Retina (tissue), 1 donor: ENCODE measurements at places on chromosomes 4 and X.

DNA sequence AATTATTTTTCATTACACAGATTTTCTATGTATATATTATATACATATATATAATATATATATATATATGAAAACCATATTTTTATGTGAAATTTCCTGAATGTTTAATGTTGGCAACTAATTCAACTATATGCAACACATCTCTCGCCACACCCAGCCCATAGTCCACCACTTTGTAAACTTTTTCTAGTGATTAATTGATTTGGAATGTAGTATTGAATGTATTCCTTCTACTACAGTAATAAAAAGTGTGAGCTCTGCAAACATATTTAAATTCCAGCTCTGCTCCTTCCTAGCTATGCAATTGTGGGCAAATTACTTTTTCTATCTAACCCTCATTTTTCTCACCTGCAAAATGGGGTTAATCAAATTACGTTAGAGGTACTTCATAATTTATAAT is 187.8 kb downstream of the TEX11 start:
- DNase-seq: no peak

DNA sequence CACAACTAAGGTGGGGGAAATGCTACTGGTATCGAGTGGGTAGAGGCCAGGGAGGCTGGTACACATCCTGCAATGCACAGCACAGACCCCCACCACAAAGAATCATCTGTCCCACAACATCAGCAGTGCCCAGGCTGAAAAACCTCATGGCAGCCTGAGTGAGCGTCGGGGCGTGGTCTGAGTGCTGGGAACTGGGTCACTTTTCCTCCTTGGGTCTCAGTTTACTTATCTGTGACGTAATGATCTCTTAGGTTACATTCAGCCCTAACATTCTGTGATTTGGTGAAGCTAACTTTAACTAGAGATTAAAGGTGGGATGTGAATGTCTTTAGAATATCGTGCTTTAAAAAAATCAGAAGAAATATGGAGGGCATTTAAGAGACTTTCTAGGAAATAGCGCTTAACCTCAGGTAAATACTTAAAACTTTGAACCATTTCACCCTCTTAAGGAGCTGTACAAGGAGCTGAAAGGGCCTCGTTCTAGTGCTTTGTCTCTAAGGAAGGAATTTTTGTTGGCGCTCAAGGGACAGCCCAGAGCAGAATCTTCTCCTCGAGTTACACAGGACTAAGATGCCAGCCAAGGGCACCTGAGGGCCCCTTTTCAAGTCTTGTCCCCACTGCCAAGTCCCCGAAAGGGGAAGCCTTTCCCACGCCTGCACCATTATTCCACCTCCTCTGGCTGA is 18.1 kb upstream of the TRIM2 start:
- no peak for DNase-seq

GRCh38 chr4:121272526-121272925 is 108.3 kb downstream of the QRFPR start:
- DNase-seq: no peak

DNA sequence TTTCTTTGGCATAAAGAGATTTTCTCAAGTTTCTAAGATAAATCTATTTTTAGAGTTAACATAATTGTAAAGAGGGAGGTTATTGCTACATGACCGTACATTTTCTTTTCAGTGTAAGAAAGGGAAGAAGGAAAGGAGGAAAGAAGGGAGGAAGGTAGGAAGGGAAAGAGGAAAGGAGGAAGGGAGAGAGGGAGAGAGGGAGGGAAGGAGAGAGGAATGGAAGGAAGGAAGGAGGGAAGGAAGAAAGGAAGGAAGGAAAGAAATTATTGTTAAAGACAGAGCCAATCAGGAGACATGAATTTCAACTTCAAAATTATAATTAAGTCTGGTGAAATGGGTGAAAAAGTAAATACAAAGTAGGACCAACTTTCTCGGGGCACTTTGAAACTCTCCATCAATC is 197.6 kb downstream of the SNCA start:
- no peak for DNase-seq

DNA sequence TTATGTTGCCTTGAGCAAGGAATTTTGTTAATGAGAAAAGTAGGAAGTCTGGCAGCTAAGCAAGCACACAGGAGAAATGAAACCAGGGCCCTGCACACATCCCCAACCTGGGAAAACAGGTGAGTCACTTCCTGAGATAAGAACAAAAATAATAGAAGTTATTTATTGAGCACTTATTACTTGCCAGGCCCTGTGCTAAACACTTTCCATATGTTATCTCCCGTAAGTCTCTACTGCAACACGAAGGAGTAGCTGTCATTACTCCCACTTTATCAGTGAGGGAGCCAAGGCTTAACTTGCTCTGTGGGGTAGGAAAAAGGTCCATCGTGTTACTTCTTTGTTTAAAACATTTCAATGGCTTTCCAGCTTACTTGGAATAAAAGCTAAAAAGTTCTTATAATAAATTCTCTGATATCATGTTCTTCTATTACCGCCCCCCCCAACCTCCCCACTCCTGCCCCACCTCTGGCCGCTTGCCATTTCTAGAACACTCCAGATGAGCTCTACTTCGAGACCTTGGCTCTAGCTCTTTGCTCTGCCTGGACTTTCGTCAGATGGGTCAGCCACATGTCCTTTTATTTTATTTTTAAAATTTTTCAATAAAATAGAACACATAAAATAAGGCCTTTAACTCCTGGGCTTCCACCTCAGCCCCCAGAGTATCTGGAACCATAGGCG is 36.3 kb upstream of the PLAC8 start:
- DNase-seq: no peak

DNA sequence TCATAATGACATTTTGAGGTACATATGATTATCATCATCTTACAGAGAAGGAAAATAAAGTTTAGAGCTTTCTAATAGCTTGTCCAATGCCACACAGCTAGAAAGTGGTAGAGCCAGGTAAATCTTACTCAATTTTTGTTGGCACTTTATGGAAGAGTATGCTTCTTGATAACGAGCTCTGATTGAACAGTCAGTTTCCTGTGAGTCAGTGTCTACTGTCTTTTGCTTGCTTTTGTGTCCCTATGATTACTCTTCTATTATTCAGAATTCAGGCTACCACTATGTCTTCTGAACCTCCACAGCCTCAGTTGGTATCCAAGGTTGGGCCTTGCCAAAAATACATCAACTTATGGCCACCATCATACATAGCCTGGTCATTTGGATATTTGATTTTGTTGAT is 2.6 kb downstream of the FAAH2 start:
- DNase-seq: no peak

DNA sequence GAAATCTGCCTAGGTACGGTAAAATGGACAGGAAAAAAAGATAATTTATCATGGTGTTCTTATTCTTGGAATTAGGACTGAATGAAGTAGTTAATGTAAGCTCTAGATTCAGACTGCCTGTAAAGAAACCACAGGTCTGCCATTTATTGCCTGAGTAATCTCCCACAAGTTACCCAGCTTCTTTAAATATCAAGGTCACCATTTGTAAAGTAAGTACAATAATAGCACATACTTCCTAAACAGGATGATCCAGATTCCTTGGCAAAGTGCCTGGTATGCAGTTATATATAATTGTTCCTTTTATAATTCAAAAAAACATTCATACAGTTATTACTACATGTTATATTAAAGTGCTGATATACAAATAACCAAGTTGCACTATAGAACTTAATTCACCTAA is 368.6 kb downstream of the HNRNPD start:
- DNase-seq: no peak

GRCh38 chr4:124390861-124391260 is 321.7 kb downstream of the ANKRD50 start:
- DNase-seq: no peak

GRCh38 chr4:25982962-25983361 is 68.9 kb downstream of the SMIM20 start:
- no peak for DNase-seq

DNA sequence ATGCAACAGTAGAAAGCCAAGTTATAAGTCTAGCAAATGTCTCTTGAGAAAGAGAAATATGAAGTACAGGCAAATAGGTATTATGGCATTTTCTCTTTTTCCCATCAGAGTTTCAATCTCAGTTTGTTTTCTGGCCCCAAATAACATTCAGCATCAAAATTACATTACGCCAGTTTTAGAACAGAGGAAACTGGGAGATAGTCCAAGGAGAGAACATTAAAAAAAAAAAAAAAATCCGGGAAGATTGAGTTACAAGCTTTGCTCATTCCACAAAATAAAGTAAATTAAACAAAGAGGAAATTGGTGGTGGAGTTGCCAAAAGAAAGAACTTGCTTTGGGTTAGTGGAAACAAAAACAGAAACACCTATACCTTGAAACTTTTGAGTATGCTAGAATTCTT is 50.4 kb upstream of the IL13RA2 start:
- DNase-seq: no peak
